ENCODE measurements at places on chromosomes 5 and 9.

DNA sequence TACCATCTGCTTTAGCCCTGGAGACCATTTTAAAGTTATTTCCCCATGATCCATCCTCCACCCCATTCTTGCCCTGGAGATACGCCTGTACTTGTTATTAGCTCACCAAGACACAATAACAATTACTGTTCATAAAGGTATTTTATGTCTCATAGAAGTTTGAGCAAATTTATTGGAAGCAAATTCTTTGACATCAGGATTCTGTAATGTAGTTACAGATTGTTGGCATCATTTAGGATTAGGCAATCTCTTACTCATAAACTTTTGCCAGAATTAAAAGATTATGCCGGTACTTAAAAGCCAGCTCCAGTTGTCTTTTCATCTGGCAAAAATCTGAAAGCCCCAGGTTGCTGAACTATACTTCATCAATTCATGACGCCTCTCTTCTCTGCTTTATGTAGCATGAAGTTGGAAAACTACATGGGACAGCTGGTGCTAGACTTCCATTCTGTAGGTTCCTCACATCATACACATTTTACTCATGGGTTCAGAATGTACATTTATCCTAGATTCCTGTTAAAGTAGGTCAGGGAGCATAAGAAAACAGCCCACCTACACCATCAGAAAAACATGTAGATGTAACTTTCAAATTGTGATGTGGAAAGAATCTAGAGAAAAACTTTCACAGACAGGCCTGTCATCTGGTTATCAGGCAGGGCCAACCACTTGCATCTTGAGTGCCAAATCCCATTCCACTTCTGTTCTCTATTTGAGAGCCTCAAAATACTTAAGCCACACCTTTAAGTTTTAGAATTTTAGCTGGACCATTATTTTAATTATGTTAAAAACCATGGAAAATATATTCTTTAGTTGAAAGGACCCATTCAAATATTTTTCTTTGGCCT is 14.0 kb downstream of the ATP10B start:
- no peaks in the 10 kb centered on the region for H3K36me3 ChIP-seq
- no peaks in the 10 kb centered on the region for H3K4me1 ChIP-seq
- H3K27ac ChIP-seq, result no peak overlapping the region

- no peaks in the 10 kb centered on the region for H3K36me3 ChIP-seq
- no peak overlapping the region for H3K4me3 ChIP-seq
- no peak overlapping the region for H3K27ac ChIP-seq
- H3K4me1 ChIP-seq, result peaks cover 21% of the 10 kb centered on the region
- DNase-seq, result no peak
Measured at GRCh38 chr9:71681104-71681707, 87.1 kb downstream of the CEMIP2 start.

- no peak overlapping the region for H3K4me3 ChIP-seq
- no peaks in the 10 kb centered on the region for H3K27me3 ChIP-seq
- peaks cover 13% of the 10 kb centered on the region for H3K4me1 ChIP-seq
- no peak overlapping the region for H3K27ac ChIP-seq
- no peaks in the 10 kb centered on the region for H3K36me3 ChIP-seq
Measured at GRCh38 chr5:139969318-139969717, 73.8 kb downstream of the NRG2 start.

- H3K27me3 ChIP-seq, result peaks cover 24% of the 10 kb centered on the region
- H3K36me3 ChIP-seq, result no peaks in the 10 kb centered on the region
- peaks cover 11% of the 10 kb centered on the region for H3K4me1 ChIP-seq
Measured at GRCh38 chr9:126702151-126703001, 88.6 kb downstream of the LMX1B start.

GRCh38 chr9:93365427-93366118 is 85.9 kb upstream of the FAM120A start:
- no peaks in the 10 kb centered on the region for H3K4me1 ChIP-seq
- H3K27me3 ChIP-seq, result no peaks in the 10 kb centered on the region
- no peak for DNase-seq
- no peak overlapping the region for H3K27ac ChIP-seq

GRCh38 chr5:170632985-170633234 is 129.1 kb downstream of the KCNIP1 start:
- peak overlapping the region; percentile 83 for H3K27ac ChIP-seq
- peak; percentile 66 for DNase-seq
- H3K27me3 ChIP-seq, result no peaks in the 10 kb centered on the region
- peaks cover 19% of the 10 kb centered on the region for H3K4me1 ChIP-seq

DNA sequence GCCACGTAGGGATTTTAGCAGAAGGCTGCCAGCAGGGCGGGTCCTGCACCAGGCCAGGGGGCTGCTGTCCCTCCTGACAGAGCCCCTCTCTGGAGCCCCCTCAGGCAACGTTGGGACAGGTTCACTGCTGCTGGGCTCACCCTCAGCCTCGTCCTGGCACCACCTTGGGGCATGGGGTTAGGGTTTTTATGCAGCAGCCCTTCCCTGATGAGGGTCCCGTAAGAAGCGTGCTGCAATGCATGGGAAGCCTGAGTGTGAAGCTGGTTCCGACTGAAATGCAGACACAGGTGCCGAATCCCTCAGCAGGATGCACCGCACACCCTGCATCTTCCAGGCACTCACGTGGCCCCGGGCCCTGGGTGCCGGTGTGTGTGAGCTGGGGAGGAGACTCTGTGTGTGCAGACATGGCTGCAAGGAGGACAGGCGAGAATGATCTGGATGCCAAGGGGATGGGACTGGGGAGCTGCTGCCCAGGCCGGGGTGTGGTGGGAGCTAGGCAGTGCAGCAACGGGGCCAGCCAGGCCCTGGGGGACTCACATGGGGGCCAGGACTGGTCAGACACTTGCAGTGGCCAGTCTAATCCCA is 27.1 kb downstream of the ZDHHC11B start:
- H3K36me3 ChIP-seq, result no peaks in the 10 kb centered on the region
- peak overlapping the region; percentile 82 for H3K27ac ChIP-seq
- H3K4me3 ChIP-seq, result no peak overlapping the region

DNA sequence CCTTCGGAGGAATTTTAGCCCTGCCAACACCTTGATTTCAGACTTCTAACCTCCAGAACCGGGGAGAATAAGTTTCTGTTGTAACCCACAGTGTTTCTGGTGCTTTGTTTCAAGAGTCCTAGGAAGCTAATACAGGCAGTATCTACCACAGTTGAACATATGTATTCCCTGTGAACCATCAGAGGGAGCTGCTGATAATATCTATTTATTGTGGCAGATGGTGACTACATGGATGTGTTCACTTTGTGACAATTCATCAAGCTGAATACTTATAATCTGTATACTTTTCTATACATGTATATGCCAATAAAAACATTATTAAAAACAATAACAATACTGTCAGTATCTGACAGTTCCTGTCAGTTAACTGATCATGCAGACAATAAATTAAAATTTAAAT is 137.2 kb upstream of the GNA14 start:
- H3K4me3 ChIP-seq, result no peak overlapping the region
- no peak overlapping the region for H3K27ac ChIP-seq
- no peaks in the 10 kb centered on the region for H3K27me3 ChIP-seq
- H3K4me1 ChIP-seq, result peaks cover 6% of the 10 kb centered on the region
- no peaks in the 10 kb centered on the region for H3K36me3 ChIP-seq

GRCh38 chr9:122158202-122158601 is 1.4 kb downstream of the NDUFA8 start:
- DNase-seq, result no peak
- peak overlapping the region; percentile 71 for H3K4me3 ChIP-seq
- no peaks in the 10 kb centered on the region for H3K27me3 ChIP-seq
- H3K4me1 ChIP-seq, result peaks cover 58% of the 10 kb centered on the region
- no peaks in the 10 kb centered on the region for H3K36me3 ChIP-seq

GRCh38 chr5:145803112-145804004 is 31.8 kb downstream of the PRELID2 start:
- H3K36me3 ChIP-seq, result no peaks in the 10 kb centered on the region
- no peak for DNase-seq
- no peaks in the 10 kb centered on the region for H3K27me3 ChIP-seq
- H3K4me3 ChIP-seq, result no peak overlapping the region
- H3K27ac ChIP-seq, result no peak overlapping the region
- H3K4me1 ChIP-seq, result no peaks in the 10 kb centered on the region

- no peaks in the 10 kb centered on the region for H3K36me3 ChIP-seq
- no peak for DNase-seq
- H3K27me3 ChIP-seq, result no peaks in the 10 kb centered on the region
- H3K4me1 ChIP-seq, result no peaks in the 10 kb centered on the region
- H3K4me3 ChIP-seq, result no peak overlapping the region
Measured at GRCh38 chr9:12697719-12698118, 4.5 kb downstream of the TYRP1 start.

GRCh38 chr9:113899205-113899604 is 23.1 kb downstream of the ZNF618 start:
- DNase-seq, result no peak
- H3K27ac ChIP-seq, result no peak overlapping the region
- no peaks in the 10 kb centered on the region for H3K36me3 ChIP-seq
- no peak overlapping the region for H3K4me3 ChIP-seq
- H3K4me1 ChIP-seq, result no peaks in the 10 kb centered on the region
- H3K27me3 ChIP-seq, result no peaks in the 10 kb centered on the region

GRCh38 chr5:63690546-63690945 is 271.7 kb downstream of the HTR1A start:
- H3K27ac ChIP-seq, result no peak overlapping the region
- H3K27me3 ChIP-seq, result no peaks in the 10 kb centered on the region
- DNase-seq, result no peak
- H3K4me3 ChIP-seq, result no peak overlapping the region
- H3K4me1 ChIP-seq, result no peaks in the 10 kb centered on the region
- no peaks in the 10 kb centered on the region for H3K36me3 ChIP-seq

GRCh38 chr5:148951612-148952011 is 111.2 kb downstream of the SH3TC2 start:
- H3K4me3 ChIP-seq, result no peak overlapping the region
- H3K27ac ChIP-seq, result no peak overlapping the region
- no peaks in the 10 kb centered on the region for H3K27me3 ChIP-seq
- DNase-seq, result no peak
- H3K4me1 ChIP-seq, result peaks cover 21% of the 10 kb centered on the region
- H3K36me3 ChIP-seq, result no peaks in the 10 kb centered on the region

GRCh38 chr9:133429641-133430161 is 7.5 kb downstream of the ADAMTS13 start:
- no peaks in the 10 kb centered on the region for H3K27me3 ChIP-seq
- peak; percentile 26 for DNase-seq
- no peak overlapping the region for H3K27ac ChIP-seq
- no peak overlapping the region for H3K4me3 ChIP-seq
- H3K36me3 ChIP-seq, result no peaks in the 10 kb centered on the region
- no peaks in the 10 kb centered on the region for H3K4me1 ChIP-seq

GRCh38 chr5:15483351-15484097 is 16.5 kb upstream of the FBXL7 start:
- no peaks in the 10 kb centered on the region for H3K27me3 ChIP-seq
- DNase-seq, result no peak
- no peaks in the 10 kb centered on the region for H3K36me3 ChIP-seq
- no peak overlapping the region for H3K4me3 ChIP-seq
- H3K27ac ChIP-seq, result no peak overlapping the region

- DNase-seq, result no peak
- no peaks in the 10 kb centered on the region for H3K36me3 ChIP-seq
- H3K27me3 ChIP-seq, result no peaks in the 10 kb centered on the region
- H3K4me3 ChIP-seq, result no peak overlapping the region
Measured at GRCh38 chr9:96299823-96300222, 2.2 kb downstream of the HSD17B3 start.

DNA sequence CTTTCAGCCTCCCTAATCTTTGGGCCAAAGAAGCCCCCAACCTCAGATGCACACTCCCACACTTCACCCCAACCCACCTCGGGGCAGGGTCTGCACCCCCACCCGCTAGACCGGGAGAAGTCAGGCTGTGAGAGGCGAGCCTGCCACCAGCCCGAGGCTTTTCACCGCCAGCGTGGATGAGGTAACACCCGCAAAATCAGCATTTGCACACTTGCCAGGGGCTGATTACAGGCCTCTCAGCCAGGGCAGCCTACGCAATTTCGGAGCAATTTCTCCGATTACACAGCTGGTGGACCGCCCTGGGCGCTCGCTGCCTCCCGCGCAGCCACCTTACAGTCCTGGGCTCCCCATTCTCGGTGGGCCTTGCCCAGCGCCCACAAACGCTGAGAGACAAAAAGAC is 68.5 kb downstream of the FOXD1 start:
- no peaks in the 10 kb centered on the region for H3K36me3 ChIP-seq
- H3K4me3 ChIP-seq, result no peak overlapping the region
- peaks cover 30% of the 10 kb centered on the region for H3K27me3 ChIP-seq
- H3K4me1 ChIP-seq, result peaks cover 6% of the 10 kb centered on the region
- no peak for DNase-seq

DNA sequence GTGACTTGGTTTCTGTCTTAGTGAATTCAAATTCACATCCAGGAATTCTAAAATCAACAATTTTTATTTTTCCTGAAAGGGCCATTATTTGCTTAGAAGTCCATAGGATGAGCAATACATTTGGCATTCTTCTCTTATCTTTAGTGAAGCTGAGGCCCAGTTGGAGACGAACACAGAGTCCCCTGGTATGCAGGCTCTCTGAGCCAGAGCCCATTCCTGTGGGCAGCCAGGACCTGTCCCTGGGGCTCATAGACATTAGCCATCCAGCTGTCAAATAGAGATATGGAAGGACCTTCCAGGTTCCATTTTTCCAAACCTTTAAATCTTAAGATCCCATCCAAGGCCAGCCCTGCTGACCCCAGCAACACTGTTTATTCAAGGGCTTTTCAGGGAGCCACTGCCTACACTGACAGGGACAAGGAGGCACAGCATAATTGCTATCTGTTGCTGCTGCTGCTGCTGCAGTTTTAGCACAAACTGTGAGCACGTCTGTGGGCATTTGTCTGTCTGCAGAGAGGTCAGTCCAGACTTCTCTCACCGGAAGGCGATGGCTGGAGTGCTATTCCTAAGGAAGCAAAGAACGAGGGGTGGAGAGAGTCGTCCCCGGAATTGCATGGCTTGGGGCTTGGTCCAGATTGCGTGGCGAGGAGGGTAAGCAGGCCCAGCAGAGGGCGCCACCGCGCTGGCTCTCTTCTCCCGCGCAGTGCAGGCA is 639.0 kb downstream of the CCDC171 start:
- H3K36me3 ChIP-seq, result no peaks in the 10 kb centered on the region
- peaks cover 6% of the 10 kb centered on the region for H3K4me1 ChIP-seq
- H3K4me3 ChIP-seq, result no peak overlapping the region
- peak; percentile 81 for DNase-seq

GRCh38 chr5:93117751-93118531 is 463.1 kb downstream of the NR2F1-AS1 start:
- no peak overlapping the region for H3K27ac ChIP-seq
- no peak overlapping the region for H3K4me3 ChIP-seq
- no peaks in the 10 kb centered on the region for H3K36me3 ChIP-seq
- H3K4me1 ChIP-seq, result no peaks in the 10 kb centered on the region
- DNase-seq, result no peak

DNA sequence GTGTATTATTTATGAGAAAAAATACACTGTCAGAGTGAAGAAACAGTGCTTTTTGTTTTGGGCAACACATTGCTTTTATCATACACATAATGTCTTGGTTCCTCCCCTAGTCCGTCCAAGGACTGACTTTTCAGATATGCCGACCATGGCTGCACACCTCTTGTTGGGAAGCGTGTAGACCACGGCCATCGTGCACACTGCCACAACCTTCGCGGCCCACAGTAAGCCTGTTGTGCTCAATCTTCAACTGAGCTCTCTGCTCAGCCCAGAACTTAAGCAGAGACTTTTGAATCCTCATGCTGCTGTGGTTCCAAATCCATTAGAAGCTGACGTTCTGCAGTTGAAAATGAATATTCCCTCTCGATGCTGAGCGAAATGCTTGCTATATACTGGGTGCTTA is 157.6 kb upstream of the IRX2 start:
- no peaks in the 10 kb centered on the region for H3K4me1 ChIP-seq
- no peak overlapping the region for H3K4me3 ChIP-seq
- no peaks in the 10 kb centered on the region for H3K36me3 ChIP-seq
- no peak overlapping the region for H3K27ac ChIP-seq
